ENCODE measurements at places on chromosomes 13 and 19.

DNA sequence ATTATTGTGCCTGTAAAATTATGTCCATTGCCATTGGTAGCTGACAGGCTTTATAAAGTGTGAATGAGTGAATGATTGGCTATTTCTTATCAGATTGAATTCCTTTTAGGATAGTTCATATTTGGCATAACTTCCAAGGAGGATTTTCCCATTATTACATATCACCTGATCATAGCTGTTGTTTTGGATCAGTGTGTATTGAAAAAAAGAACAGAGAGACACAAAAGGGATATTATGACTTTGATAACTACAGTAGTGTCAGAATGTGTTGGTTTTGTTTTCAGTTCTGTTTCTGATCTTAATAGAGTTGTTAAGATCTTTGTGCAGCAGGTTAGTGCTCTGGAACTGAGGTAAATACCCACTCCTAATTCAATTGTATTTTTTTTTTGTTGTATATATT, 103.8 kb downstream of the LRCH1 start:
- DNase-seq: no peak

DNA sequence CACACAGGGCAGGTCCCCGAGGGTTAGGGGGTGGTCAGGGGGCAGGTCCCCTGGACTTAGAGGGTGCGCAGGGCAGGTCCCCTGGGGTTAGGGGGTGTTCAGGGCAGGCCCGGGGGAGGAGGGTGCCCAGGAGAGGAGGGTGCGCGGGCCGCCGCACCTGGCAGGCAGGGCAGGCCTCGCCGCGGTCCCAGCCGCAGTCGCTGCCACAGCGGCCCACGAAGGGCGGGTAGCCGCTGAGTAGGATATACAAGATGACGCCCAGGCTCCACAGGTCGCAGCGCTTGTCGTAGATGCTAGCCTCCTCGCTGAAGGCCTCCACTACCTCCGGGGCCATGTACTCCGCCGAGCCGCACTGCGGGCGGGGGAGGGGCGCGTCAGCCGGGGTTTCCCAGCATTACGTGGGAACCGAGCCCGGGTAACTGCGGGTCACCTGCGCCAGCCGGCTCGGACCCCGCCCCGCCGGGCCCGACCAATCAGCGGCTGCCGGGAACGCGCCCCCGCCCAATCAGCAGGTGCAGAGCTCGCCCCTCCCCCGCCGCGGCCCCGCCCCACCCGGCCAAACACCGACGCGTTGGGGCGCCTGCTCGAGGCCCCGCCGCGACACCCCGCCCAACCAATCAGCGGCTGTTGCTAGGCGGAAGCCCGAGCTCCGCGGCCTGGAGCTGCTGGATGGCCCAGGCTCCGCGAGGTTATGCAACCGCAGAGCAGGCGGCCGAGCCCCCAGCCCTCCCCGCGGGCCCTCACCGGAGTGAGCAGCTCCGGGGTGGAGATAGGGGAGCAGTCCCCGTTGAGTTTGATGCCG, 9.2 kb downstream of the MKNK2 start:
- DNase-seq: peak; percentile 99

- DNase-seq: peak; percentile 79
Measured at GRCh38 chr19:44643605-44644401, at the start of gene PVR. TSS of gene PVR (plus strand) at chr19:44643910. CDS start at chr19:44644097, 187 bp downstream.

DNA sequence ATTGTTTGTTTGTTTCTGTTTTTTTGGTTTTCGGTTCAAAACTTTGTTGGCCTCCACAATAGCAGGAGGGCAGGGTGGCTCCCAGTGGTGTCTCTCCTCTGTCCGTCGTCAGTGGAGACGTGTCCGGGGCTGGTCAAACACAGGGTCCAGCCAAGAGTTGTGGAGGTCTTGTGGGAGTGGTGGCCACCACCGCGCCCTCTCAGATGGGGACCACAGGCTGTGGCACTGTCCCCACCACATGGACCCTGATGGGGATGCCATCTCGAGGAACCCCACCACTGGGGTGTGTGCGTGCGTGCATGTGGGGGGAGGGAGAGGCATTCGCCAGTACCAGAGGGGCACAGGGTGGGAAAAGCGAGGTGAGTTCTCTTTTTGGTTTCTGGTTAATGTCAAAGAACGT, 13.8 kb downstream of the ZNF574 start:
- no peak for DNase-seq

GRCh38 chr19:41599175-41599966, 23.4 kb downstream of the CEACAM21 start:
- no peak for DNase-seq

DNA sequence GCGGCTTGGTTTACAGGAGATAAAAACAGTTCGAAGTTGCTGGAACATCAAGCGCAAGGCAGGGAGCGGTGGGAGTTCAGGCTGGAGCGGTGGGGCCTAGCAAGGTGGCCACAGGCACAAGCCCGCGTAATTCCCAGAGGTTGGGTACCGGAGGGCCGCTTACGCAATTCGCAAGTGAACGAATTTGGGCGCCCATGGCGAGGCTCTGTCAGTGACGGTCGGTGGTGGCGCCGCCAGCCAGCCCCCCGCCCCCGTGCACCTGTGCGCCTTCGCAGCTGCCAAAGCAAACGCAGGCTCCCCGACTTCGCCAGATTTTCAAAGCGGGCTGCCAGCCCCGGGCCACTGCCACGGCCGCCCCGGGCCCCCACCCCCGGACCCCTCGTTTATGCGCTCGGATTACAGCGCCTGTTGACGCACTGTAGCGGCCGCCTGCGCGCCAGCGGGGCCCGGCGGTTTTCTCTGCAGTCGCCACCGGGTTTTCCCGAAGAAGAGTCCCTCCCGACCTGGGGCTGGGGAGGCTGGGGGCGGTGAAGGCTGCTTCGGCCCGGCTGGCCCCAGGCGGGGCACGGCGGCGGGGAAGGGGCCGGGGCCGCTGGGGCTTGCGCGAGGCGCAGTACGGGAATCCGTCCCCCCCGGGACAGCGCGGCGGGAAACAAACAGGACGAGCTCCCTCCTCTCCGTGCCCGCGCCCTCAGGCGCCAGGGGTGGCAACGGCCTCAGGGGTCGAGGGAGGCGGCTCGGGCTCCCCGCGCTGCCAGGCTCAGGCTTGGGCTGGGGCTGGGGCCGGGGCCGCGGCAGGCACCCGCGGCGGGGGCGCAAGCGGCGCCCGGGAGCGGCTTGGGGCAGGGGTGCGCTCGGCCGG, 709 bp downstream of the N4BP2L1 start:
- peak; percentile 52 for DNase-seq

DNA sequence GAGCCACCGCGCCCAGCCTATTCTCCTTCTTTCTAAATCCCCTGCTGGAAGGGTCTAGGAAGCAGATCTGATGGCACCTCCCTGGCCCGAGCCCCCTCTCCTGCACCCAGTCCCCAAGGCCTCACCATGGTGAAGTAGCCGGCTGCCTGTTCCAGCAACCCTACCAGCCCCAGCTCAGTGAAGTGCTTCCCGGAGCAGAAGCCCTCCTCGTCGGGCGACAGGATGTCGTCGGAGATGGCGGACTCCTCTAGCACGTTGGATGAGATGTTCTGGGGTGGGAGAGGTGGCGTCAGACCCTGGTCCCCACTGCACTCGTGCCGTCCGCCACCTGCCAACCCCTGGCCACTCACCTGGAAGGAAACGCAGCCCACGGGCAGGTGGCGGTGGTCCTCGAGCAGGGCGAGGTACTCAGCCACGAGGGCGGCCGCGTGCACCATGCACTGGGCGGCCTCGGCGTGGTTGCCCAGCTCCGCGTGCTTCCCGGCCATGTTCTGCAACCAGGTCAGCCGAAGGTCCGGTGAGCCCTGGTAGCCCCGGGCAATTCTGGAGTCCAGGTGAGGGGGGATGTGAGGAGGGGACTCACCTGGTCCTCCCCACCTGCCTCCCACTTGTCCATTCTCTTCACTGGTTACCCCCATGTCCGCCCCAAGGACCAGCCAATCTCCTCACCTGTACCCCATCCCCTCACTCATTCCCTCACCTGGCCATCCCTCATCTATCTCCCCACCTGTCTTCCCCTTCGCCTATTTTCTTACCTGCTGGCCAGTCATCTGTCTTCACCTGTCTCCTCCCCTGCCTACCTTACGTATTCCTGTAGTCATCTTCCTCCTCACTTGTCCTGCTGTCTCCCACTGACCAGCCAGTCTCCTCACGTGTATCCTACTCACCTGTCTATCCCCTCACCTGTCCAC, 11.5 kb upstream of the KANK2 start:
- no peak for DNase-seq

DNA sequence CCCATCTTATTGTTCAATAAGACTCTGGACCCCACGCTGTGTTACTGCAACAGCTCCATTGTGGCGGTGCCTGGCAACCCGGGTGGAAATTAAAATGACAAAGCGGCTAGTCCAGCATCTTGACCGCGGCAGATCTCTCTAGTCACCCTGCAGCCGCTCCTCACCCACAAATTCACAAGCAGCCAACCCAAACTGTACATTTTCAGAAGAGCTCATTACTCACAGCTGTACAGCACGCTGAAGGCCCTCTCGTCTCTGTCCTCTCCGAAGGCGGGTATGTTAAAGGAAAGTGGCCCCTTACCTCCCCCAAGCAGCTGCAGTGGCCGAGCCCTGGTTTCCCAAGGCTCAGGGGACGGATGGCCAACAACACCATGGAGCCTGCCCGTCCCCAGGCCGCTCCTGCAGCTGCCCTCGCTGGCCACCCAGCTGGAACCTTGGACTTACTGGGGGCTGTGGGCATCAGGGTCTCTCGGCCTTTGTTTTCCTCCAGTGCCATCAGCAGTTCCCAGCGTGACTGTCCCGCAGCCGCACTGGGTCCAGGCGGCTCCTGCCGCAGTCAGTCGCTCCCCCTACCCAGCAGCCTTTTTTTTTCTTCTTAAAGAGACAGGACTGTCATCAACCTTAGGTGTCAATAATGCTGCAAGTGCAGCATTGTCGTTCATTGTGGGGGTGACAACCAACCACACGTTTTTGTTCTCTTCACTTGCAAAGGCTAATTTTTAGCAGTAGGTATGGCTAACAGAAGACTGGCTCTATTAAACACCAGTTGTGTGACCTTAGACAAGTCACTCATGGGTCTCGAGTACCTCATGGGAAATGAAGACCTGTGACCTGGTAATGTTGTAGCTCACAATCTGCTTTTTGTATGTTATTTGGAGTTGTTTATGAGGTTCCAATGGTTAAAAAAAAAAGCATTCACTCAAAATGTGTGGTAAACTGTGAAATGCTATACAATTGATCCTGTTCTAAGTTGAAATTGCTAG, at the start of gene SACS:
Gene SACS, minus strand, starts transcription at position 532 of the 983 bp plus-strand sequence. CDS start 22,463 bp downstream, outside the sequence.
- no peak for DNase-seq

DNA sequence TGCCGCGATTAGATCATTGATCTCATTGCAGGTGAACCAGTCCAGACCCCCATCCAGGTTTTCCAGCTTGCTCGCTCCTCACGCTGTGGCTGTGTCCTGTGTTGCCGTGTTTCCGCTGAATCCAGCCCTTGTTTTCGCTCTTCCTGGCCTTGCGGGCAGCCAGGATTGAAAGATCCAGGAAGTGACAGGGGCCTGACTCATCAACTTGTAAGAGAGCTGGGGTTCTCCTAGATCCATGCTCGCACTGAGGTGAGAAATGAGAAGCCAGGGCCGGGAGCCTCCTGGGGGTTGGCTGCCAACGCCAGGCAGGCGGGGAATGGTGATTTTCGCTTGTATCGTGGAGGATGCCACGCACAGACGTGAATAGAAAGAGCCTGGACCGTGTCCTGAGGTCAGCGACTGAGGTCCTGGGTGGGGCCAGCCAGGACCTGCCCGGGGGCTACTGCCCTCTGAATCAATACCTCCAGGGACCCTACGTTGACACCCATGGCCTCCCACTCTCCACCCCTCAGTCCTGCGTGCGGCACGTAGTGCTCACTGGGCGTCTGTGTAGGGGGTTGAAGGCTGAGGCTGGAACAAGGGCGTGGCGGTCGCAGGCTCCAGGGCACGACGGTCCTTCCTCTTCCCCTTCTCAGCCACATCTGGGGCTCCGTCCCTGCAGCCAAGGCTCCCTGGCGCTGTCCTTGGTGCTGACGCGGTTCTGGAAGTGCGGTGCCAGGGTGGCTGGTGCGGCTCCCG, 7.3 kb upstream of the PTPRH start:
- DNase-seq: peak; percentile 90

- DNase-seq: no peak
Measured at GRCh38 chr13:36456577-36456976, 24.3 kb downstream of the CCNA1 start.

- DNase-seq: no peak
Measured at GRCh38 chr19:16073988-16074387, 2.3 kb upstream of the TPM4 start.

Measured in colonic mucosa (tissue), 4 donors.